Myocyte (in vitro differentiated cells): ENCODE measurements at places on chromosomes 5 and 9. TPM values are rescaled to one million over a fixed set of nuclear protein-coding genes. Genes with fewer than 3 reads are reported as not detected.

The ARID3C gene
- 0.16 TPM in 1 of 2 replicates, not detected in the other for total RNA-seq

The FAM78A gene
- total RNA-seq = 6.1 and 7.0 TPM in 2 replicates

The SOHLH1 gene
- total RNA-seq = not detected in 2 replicates

The IL17B gene
- total RNA-seq = 18.0 and 20.9 TPM in 2 replicates

The SHOC1 gene
- not detected in 2 replicates for total RNA-seq

The TLR4 gene
- total RNA-seq = 7.9 and 11.9 TPM in 2 replicates

The LECT2 gene
- not detected in 2 replicates for total RNA-seq

The FAM221B gene
- not detected in 2 replicates for total RNA-seq

The GABRB2 gene
- total RNA-seq = 0.64 and 1.9 TPM in 2 replicates

The FAM169A gene
- total RNA-seq = 3.0 and 3.2 TPM in 2 replicates

The NHP2 gene
- total RNA-seq = 213 and 306 TPM in 2 replicates

The ADRA1B gene
- 9.0 and 9.2 TPM in 2 replicates for total RNA-seq

The TUSC1 gene
- 13.6 and 18.6 TPM in 2 replicates for total RNA-seq

The ANKRA2 gene
- total RNA-seq = 29.2 and 29.4 TPM in 2 replicates

The TRIM32 gene
- 17.4 and 17.8 TPM in 2 replicates for total RNA-seq

The BHMT gene
- not detected in 2 replicates for total RNA-seq
